NCI-H187 treated with DMSO at 0.1 percent for 48 hours (cell line): ENCODE measurements at places on chromosomes 3 and 15.

GRCh38 chr3:178445139-178445538 lies 91.1 kb upstream of the KCNMB2 start:
- DNase-seq: no peak

- DNase-seq: no peak
Observed at GRCh38 chr15:40918799-40919392, 10.2 kb upstream of the DLL4 start.

GRCh38 chr3:158269942-158270341 lies 160.1 kb downstream of the RSRC1 start:
- no peak for DNase-seq

- peak; percentile 8 for DNase-seq
Observed at GRCh38 chr15:78394981-78395616, 42.9 kb upstream of the IREB2 start.

GRCh38 chr15:66566963-66567531 lies 1.2 kb upstream of the LCTL start:
- DNase-seq: no peak

DNA sequence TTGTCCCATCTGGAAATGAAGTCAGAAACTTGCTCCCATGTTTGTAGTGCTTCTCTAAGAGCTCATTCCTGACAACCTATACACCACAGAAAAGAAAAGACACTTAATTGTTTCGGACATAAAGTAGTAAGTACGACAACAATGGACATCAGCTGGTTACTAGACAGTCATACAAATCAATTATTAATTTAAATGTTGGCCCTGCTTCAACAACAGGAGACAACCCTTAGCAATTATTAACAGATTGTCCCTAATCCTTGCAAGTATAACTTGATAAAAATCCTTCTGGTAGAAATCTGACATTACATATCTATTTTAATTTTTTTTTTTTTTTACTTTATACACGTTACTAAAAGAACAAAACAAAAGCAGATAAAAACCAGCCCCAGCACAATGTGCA lies 29.8 kb downstream of the ERICH6 start:
- no peak for DNase-seq

- DNase-seq: no peak
Observed at GRCh38 chr15:89909611-89910010, 3.1 kb downstream of the ARPIN start.

DNA sequence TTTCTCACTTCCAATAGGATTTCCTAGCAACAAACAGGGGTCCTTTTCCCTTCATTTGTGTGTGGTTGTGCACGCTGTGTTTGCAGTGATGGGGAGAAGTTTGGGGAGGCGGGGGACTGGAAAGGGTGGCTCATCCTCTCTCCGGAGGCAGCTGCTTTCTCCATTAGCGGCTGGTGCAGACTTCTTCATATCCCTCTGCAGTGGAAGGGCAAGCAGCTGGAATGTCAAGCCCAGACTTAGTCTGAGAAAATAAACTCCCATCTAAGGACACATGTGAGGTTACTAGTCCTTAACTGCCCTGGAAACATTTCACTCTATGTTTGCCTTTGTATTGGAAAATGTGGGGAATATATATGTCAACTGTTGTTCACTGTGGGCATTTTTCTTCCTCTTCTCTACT lies 467.0 kb upstream of the RASGRP1 start:
- DNase-seq: no peak

DNA sequence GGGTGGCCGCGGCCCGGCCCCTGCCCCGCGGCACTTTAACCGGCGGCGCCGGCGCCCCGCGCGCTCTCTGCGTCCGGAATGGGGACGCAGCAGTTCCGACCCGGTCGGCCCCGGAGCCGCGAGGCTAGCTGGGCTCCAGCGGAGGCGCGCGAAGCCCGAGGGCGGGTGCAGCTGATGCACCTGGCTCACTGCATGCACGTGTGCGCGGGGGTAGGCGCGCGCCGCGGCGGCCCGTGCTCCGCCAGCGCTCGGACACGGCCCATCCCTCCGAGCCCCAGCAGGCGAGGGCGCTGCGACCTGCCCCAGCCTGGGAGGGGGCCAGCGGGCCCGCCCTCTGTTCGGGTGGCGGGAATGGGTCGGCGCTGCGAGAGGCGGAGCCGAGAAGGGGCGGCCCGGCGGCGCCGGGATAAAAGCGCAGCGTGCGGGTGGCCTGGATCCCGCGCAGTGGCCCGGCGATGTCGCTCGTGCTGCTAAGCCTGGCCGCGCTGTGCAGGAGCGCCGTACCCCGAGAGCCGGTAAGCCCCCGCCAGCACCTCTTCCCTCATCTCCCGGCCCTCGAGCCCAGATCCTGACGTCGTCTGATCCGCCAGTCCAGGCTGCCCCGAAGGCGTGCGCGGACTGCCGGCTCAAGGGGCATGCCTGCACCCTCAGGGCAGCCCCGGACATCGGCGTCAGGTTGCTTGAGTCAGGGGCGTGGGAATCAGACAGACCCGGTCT lies at the start of the genes CHDH and IL17RB:
TSS of gene CHDH (minus strand) at position 286 of the 717 bp plus-strand sequence. CDS start 22,411 bp downstream, outside the sequence.
TSS of gene IL17RB (plus strand) at position 435 of the 717 bp plus-strand sequence. CDS start at position 456, 21 bp downstream.
- DNase-seq: no peak

- no peak for DNase-seq
Observed at GRCh38 chr15:68399096-68400065, 32.6 kb downstream of the ITGA11 start.

GRCh38 chr3:104873331-104873730 lies 493.4 kb upstream of the ALCAM start:
- DNase-seq: no peak

DNA sequence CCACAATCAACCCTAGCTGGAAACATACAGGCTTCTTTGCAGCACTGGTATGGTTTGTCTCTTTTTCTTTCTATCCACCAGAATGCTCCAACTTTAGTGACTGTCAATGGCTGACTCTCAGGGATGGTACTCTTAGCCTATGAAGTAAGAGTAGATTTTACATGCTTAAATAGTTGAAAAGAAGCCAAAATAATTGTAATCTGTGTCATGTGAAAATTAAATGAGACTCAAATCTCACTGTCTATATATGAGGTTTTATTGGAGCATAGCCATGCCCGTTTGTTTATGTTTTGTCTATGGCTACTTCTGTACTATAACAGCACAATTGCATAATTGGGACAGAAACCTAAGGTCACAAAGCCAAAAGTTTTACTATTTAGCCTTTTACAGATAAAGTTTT lies 29.1 kb upstream of the PDZRN3 start:
- no peak for DNase-seq

GRCh38 chr15:63920504-63921175 lies 86.9 kb upstream of the HERC1 start:
- no peak for DNase-seq

DNA sequence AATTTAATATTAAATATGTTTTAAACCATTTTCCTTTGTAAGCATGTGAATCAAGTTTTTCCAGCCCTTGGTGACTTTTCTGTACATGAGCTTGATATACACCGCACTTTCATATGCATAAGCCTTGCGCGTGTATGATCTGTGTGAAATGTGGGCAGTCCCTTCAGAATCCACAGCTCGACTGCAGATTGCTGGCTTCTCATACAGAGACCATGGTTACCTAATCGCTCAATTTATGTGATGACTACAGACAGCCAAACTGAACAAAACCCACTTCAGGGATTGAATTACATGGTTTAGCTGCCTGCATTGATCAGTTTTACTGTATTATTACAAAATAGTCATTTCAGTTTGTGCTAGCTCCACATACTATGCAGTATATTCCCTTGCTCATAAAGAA lies 212.3 kb upstream of the NECTIN3 start:
- no peak for DNase-seq

DNA sequence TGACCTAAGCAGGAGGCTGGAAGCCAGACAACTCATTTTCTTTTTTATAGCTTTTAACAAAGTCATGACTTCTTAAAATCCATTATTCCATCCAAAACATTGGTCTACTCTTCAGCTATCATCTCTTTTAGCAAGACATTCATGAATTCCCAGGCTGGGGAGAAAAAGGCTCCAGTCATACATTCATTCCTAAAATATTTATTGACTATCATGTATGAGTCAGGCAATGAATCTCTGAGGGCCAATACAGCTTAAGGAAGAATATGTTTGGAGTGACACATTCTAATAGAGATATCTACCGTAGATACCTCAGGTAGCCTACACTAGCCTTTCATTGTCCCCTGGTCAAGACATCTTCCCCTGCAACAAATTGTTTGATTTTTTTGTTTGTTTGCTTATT lies 196.4 kb upstream of the NANOGP8 start:
- DNase-seq: no peak

DNA sequence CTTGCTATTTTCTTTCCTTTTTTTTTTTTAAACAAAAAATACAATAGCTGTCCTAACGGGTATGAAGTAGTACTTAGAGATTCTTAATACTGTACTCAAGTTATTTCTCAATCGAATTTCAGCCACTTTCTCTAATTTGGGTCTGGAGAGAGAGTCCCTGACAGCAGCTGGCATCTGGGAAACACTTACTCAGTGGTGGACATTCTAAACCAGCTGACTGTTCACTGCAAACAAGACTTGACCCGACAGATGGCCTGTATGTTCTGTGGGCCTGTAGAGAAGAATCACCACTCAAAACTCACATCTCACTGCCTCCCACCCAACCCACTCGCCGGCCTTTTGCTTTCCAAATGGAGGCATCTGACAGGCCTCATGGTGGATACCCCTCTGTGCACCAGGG lies 199.6 kb downstream of the ATP10A start:
- DNase-seq: no peak

- DNase-seq: no peak
Observed at GRCh38 chr3:174973465-174973864, 114.3 kb downstream of the NAALADL2 start.

DNA sequence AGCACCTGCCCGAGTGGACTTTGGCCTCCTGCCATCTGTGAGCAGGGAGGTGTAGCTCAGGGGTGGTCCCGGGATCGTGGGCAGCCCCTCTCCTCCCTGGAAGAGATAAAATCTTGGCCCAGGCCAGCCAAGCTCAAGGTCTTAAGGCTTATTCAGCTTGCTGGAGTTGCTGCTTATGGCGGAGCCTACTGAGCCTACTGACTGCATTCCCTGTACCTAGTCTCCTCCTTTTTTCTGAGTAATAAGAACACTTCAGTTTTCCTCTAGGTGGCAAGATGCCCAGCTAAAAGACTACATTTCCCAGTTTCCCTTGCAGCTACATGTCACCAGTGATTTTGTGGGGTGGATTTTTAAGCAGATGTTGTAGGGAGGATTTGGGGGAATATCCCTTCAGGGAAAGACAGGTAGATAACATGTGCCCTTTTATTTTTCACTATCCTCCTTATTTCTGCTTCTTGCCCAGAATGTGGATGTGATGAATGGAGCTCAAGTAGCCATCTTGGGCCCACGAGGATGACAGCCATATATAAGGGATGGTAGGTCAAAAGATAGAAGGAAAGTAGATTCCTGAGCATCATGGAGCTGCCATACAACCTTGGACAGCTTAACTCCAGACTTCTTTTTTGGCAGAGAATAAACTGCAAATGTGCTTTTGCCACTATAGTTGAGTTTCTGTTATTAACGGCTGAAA lies 41.4 kb upstream of the INSYN1 start:
- DNase-seq: no peak

GRCh38 chr3:152945556-152945955 lies 110.6 kb downstream of the P2RY1 start:
- no peak for DNase-seq

- no peak for DNase-seq
Observed at GRCh38 chr15:40104296-40104864, 4.3 kb downstream of the BMF start.

DNA sequence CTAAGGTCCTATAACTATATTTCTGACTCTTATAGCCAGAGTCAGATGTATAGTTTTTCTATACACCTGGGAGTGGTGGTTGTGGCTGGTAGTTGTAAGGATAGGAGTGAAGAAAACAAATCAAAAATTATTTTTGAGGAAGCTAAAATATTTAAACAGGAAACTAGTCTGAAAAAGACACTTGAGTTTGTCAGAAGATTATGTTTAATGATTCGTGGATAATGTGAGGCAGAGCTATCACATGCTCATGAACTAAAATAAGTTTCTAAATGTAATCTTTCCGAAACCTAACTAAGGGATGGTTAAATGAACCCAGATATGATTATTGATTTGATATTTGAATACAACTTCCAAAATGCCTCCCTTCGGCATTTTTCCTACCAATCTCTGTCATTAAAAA lies 30.4 kb downstream of the GABRR3 start:
- no peak for DNase-seq

- no peak for DNase-seq
Observed at GRCh38 chr3:169542331-169542751, 121.2 kb downstream of the MECOM start.

- DNase-seq: no peak
Observed at GRCh38 chr15:57614241-57614640, 22.5 kb downstream of the MYZAP start.

DNA sequence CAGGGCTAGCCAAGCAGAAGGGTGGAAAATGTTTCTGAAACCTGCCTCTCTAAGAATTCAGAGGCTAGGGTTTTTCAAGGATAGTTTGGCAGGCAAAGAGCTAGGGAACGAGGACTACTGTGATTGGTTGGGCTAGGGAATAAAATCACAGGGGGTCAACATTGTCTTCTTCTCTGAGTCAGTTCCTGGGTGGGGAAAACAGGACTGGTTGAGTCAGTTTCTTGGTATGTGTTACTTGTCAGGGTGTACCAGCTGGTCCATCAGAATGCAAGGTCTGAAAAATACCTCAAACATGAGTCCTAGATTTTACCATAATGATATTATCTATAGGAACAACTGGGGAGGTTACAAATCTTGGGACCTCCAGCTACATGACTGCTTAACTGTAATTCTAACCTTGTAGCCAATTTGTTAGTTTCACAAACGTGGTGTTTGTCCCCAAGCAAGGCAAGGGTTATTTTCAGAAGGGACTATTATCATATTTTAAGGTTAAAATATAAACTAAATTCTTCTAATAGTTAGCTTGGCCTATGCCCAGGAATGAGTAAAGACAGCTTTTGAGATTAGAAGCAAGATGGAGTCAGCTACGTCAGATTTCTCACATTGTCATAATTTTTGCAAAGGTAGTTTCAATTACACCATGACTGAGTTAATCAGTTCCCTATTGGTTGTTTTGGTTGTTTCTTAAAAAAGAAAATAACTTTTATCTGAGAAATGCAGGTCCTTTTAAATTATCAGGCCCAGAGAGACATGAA lies 231.5 kb downstream of the ALCAM start:
- DNase-seq: no peak

GRCh38 chr3:124577494-124578167 lies 152.6 kb upstream of the UMPS start:
- no peak for DNase-seq

- no peak for DNase-seq
Observed at GRCh38 chr3:13647298-13648059, 98.6 kb downstream of the FBLN2 start.

DNA sequence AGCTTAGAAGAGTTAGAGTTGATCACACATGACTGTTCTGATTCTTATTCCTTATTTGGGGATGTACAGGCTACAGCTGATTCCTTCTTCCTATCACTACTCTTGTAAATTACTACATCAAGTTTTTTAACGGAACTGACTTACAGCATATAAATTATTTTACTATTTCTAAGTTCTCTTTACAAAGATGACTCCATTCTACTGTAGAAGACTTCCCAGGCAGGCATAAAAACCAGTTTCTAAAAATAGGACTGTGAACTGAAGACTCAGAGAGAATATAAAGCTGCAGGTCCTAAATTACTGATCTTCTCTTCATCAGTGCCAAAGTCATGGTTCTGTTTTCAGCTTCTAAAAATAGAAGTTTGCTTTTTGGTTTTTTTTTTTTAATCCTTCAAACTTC lies 38.9 kb downstream of the ANO10 start:
- no peak for DNase-seq

GRCh38 chr3:73216310-73216709 lies 154.9 kb downstream of the EBLN2 start:
- no peak for DNase-seq

- DNase-seq: no peak
Observed at GRCh38 chr3:5197470-5198312, 10.2 kb downstream of the EDEM1 start.
